CD8-positive, alpha-beta memory T cell (primary cell): ENCODE measurements at places on chromosomes 11 and 22. TPM values are rescaled to one million over a fixed set of nuclear protein-coding genes. Genes with fewer than 3 reads are reported as not detected.

DNA sequence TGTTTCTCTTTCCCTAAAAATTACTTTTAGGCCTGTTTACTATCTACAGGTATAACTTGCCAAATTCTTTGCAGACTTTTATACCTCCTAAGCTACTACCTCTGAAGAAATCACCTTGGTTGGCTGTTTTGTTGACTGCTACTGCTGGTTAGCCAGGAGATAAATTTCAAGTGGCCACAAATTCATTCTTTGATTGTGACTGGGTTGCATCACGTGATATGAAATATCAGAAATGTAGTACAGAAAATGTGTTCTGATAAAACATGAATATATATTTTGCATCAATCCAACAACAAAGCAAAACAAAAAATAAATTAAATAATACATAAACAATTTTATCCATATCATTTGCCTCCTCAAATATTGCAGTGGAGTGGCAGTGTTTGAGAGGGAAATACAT, 291.1 kb downstream of the CNTN5 start:
- DNase-seq: no peak

- DNase-seq: no peak
Measured at GRCh38 chr22:36073476-36073875, 44.9 kb upstream of the RBFOX2 start.

DNA sequence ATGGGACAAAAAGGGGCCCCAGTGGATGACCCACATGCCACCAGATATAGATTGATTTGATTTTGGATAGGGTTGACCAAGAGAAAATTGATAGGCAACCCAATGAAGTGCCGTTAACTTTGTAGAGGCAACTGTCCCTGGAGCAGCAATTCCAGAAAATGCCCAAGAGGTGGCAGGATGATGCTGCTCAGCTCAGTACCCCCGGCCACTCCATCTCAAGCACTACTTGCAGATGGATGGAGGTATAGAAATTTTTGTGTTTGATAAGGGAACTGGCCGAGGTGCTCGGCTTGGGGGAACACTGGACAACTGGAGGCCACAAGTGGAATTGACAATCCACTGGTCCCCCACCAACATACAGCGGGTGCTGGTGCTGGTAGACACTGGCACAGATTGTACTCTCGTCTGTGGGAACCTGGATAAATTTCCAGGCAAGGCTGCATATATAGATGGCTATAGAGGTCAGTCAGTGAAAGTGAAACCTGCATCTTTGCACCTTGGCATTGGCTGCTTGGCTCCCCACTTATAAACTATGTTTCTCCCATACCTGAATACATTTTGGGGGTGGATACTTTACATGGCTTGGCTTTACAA, 86.3 kb downstream of the CCDC83 start:
- DNase-seq: no peak

DNA sequence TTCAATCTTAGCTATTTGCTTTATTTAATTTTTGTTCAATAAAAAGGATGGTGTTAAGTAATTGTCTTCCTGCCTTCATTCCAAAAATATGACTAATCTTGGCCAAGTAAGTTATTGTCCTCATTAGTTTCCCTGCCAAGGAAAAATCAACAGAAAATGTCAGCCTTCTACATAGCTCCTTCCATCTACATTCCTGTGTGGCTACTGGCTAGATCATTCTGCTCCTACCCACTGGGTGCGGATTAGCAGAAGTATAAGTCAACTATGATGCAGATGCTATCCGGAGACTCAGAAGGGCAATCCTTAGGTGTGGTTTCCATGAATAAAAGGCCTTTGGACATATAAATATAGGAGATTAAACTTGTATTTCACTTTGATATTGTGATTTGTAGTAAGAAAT, 154.4 kb downstream of the SBF2 start:
- no peak for DNase-seq

GRCh38 chr22:46376908-46377524, 41.5 kb downstream of the TRMU start:
- DNase-seq: no peak

GRCh38 chr11:839875-840617, 2.3 kb downstream of the POLR2L start:
- no peak for DNase-seq

GRCh38 chr22:28183078-28183860, 264.2 kb upstream of the PITPNB start:
- DNase-seq: no peak

- DNase-seq: no peak
Measured at GRCh38 chr11:11293798-11294550, 59.1 kb downstream of the CSNK2A3 start.

GRCh38 chr11:720017-720641, 14.1 kb downstream of the EPS8L2 start:
- DNase-seq: no peak

DNA sequence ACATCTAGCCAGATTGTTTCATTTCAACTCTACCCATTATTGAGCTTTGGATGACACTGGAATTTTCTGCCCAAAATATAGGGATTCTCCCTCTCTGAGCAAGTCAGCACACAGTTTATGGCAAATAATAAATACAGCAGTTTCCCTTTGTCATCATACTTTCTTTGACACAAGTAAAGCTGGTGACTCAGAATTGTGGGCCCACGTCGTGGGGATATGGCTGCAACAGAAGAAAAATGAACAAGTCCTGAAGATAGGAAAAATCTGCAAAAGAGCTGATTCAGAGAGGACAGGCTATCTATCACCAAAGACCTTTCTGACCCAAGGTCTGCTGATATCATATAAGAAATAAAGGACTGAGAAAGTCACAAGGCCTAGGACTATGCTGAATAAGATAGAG, 236.3 kb upstream of the ZC3H12C start:
- DNase-seq: no peak

DNA sequence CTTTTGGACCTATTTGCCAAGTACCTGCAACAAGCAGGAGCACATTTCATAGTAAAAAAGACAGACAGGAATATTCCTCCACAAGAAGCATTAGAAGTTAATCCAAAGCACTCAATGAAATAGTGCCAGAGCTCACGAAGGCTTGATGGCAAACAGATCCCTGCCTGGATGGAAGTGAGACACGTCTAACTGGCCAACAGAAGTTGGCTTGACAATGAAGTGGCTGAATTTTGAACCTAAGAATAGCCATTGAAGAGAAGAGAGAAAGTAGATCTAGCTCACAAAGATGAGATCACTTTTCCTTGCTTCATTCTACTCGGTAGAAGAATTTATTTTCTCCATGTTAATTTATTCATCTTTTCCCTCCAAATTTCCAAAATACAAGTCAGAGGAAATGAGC, 30.6 kb upstream of the APOA1 start:
- DNase-seq: no peak

GRCh38 chr11:109033627-109034338, 368.9 kb downstream of the DDX10 start:
- no peak for DNase-seq

- no peak for DNase-seq
Measured at GRCh38 chr22:26564672-26565071, 25.3 kb downstream of the TPST2 start.

DNA sequence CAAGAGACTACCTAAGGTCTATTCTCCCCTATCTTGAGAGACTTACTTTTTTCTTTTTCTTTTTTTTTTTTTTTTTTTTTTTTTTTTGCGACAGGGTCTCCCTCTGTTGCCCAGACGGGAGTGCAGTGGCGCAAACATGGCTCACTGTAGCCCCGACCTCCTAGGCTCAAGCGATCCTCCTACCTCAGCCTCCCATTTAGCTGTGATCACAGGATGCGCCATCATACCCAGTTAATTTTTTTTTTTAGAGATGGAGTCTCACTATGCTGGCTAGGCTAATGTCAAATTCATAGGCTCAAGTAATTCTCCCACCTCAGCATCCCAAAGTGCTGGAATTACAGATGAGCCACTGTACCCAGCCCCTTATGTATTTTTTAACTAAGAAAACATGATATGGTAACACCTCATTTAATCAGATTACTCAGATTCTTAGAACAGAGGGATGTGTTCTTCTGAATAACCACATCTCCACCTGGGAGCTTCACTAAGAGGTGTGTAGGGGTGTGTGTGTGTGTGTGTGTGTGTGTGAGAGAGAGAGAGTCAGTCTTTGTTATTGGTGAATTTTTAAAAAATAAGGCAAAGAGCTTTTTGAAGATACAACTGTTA, 102.9 kb downstream of the USP35 start:
- no peak for DNase-seq

DNA sequence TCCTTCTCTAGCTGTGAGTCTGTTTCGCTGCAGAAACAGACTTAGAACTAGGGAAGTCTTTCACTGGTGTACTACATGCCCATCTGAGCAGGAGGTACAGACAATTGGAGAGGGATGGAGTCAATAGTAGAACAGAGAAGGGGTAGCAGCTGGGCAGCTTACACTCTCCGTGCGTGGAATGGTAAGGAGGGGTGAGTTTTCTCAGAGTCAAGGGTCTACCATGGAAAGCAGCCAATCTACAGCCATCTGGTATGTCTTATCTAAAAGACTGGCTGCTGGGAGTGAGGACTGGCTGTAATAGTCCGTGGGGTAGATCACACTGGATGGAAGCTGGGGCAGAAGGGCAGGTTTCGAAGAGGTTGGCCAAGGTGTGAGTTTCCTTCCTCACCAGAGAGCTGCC, 137.3 kb upstream of the TENM4 start:
- DNase-seq: no peak

GRCh38 chr22:42069801-42070516, 653 bp downstream of the NAGA start:
- no peak for DNase-seq

GRCh38 chr11:73439002-73439843, 63.0 kb downstream of the RELT start:
- DNase-seq: no peak

GRCh38 chr11:31656051-31656450, 146.5 kb downstream of the ELP4 start:
- DNase-seq: no peak

- peak; percentile 55 for DNase-seq
Measured at GRCh38 chr11:3109921-3110706, 52.9 kb upstream of the CARS1 start.

BCO2 gene
- polyA plus RNA-seq: 0.17 TPM

SPON1 gene
- polyA plus RNA-seq: 2.0 TPM

OR52A1 gene
- not detected for polyA plus RNA-seq

HEPHL1 gene
- not detected for polyA plus RNA-seq

LGALS12 gene
- polyA plus RNA-seq: not detected

LINC01488 gene
- not detected for polyA plus RNA-seq

CNTF gene
- polyA plus RNA-seq: not detected

PGA5 gene
- not detected for polyA plus RNA-seq
